NCI-H2081 treated with DMSO at 0.1 percent for 48 hours (cell line): ENCODE measurements at places on chromosomes 3 and 15.

DNA sequence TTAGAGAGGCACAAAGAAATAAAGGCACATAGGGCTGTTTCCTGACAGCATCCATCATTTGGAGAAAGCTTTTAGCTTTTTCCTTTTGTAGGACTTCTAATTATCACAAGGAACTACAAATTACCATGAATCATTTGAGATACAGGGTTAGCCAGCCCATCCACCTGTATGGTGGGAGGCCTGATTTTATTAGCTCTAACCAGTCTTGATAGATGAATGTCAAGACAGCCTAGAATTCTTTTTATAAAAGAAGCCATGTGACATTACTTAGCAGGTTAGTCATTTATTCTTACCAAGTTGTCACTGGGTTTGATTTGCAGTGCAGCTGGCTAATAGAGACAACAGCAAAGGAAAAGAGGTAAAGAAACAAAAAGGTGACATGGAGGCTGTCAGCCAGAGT, 618.1 kb downstream of the ZNF385D start:
- DNase-seq: no peak

GRCh38 chr15:51755790-51756189, 4.4 kb downstream of the TMOD2 start:
- DNase-seq: no peak

DNA sequence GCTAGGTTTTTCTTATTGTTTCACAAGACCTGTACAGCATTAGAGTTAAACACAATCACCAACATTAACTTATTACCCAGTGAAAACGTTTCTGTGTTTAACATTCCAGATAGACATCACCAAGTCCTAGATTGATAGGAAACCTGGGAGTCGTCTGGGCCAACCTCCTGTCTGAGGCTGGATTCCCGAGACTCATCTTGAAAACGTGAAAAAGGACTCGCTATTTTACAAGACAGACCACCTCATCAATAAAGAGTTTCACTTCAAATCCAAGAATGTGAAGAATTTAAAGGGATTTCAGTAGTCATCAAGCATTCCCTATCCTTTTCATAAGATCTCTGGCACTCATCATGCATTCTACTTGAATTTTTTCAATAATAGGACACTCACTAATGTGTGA, 626.6 kb downstream of the MCTP2 start:
- no peak for DNase-seq

GRCh38 chr3:38560996-38561717, 65.0 kb downstream of the EXOG start:
- DNase-seq: no peak

GRCh38 chr3:16257309-16257708, 7.4 kb downstream of the DPH3 start:
- no peak for DNase-seq

DNA sequence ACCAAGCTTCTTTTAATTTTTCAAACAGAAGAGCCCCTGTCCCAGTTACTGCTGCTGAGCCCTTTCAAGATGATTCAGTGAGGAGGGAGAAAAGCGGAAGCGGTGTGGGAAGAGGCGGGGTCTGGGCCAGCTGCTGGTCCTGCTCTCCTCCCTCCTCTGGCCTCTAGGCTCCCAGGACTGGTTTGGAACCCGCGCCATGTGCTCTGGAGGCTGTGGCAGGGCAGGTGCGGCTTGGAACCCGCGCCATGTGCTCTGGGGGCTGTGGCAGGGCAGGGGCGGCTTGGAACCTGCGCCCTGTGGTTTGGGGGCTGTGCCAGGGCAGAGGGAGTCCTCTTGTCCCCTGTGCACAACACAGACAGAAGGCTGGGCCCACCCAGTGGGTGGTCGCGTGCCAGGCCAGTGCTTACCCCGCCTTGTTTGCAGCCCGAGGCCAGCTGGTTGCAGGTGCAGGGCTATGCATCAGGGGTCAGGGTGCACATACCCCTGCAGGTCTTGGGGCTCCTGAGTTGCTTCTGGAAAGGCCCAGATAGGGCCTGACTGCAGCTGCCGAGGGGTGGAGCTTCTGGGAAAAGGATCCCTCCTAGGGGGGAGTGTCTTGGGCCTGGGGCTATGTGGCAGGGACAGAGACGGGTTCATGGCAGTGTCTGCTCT, 12.2 kb downstream of the ALG1L2 start:
- no peak for DNase-seq

- DNase-seq: no peak
These were observed 68.3 kb upstream of the COL8A1 start for GRCh38 chr3:99570061-99570460.

GRCh38 chr3:9884555-9885165, 4.6 kb upstream of the CIDEC start:
- no peak for DNase-seq

DNA sequence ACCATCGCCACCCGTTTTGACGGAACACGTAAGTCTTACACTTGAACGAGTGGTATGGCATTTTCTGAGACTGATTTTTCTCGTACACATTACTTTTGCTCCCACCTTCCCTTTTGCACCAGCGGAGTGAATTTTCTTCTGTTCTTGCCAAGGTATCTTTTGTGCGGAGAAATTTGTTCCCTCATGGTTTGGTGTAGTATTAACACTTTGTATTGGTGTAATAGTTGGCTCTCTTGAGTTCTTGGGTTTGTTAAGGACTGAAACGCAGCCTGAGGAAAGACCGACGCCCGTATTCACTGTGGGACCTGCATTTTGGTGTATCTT, 420 bp downstream of the KCNH8 start:
- no peak for DNase-seq

GRCh38 chr3:108079877-108080276, 11.0 kb downstream of the CD47 start:
- no peak for DNase-seq

GRCh38 chr3:106965307-106965706, 411.9 kb upstream of the CCDC54 start:
- DNase-seq: no peak

DNA sequence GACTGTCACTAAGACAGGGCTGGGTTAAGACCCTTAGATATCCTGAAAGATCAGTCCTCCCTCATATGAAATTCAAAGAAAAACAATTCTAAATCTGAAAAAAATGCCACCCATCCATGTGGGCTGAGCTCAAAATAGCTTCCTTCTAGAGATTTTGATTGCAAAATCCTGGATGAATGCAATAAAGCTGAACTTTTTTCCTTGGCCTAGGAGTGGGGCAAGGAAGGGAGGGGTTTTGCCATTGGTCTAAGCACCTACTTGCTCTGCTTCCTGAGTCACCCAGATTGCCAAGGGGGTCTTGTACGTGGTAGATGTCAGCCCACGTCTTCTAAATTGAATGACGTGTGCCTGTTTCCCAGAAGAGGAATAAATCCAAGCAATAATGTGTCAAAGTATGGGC, 15.3 kb upstream of the SMAD3 start:
- no peak for DNase-seq

GRCh38 chr3:52532838-52533622, 627 bp downstream of the NT5DC2 start:
- DNase-seq: no peak

DNA sequence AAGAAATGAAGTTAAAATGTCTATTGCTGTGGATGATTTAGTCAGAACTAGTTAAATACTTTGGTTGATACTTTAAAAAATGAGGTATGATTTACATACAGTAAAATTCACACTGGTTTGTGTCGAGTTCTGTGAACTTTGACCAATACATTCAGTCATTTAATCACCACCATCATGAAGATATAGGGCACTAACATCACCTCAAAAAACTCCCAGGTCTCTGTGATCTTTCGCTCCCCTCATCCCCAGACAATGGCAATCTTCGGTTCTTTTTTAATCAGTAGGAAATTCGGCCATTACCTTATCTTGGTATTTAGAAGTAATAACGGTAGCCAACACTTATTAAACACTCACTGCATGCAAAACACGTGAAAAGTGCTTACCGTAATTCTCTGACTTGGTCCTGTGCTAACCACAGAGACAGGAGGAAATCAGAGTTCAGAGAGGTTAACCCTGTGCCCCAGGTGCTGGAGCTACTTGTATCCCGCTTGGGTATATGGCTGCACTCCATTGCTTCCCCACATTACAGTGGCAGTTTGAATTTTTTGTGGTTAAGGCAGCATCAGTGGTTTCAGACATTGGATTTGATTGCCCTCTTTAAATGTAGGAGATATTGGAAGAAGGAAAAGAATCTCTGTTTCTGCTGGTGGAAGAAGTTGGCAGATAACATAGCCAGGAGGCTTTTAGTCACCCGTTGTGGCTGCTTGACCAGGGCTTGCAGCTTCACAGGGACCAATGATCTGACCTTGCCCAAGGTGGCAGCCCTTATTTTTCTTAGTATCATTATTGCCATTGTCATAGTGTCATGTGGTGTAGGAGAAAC, 4.2 kb downstream of the PLCL2 start:
- DNase-seq: no peak

GRCh38 chr3:58043933-58044332, 35.7 kb downstream of the FLNB start:
- no peak for DNase-seq

GRCh38 chr15:80462836-80463512, 58.8 kb downstream of the ARNT2 start:
- no peak for DNase-seq
